ENCODE measurements at places on chromosomes 12 and 14.

DNA sequence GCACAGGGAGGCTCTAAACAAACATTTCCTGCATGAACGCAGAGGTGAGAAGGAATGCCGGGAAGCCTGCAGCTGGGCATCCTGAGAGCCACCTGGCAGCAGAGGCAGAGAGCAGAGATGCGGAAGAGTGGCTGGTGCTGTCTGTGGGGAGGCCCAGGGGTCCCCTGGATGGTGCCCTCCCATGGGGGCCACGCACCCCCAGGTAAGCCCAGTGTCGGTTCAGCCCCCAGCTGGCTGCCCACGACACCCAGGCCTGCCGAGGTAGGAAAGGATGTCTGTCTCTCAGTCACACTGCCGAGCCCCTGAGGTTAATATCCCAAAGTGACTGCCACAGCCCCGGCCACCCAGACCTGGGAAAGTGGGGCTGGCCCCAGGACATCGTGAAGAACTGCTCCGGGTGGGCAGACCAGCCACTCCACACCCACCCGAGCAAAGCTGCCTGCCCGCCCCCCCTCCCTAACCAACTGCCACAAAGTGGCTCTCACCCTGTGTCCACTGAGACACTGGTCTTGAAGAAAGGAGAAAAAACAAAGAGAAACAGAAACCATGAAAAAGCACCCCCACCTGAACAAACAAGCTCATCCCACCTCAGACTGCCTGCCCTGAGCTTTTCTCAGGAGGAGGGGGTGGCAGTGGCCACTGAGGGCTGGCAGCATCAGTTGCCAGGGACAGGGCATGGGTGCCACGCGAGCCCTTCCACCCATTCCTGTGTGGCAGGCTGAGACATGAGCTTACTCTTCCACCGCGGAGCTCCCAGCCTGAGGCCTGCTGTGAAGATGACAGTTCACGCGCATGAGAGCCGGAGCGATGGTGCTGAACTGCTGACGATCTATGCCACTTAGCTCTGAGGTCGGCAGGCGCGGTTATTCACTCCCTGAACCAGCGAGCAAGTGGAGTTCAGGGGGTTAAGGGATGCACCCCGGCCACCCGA, 40.8 kb downstream of the CCDC88C start:
- DNase-seq, result no peak

DNA sequence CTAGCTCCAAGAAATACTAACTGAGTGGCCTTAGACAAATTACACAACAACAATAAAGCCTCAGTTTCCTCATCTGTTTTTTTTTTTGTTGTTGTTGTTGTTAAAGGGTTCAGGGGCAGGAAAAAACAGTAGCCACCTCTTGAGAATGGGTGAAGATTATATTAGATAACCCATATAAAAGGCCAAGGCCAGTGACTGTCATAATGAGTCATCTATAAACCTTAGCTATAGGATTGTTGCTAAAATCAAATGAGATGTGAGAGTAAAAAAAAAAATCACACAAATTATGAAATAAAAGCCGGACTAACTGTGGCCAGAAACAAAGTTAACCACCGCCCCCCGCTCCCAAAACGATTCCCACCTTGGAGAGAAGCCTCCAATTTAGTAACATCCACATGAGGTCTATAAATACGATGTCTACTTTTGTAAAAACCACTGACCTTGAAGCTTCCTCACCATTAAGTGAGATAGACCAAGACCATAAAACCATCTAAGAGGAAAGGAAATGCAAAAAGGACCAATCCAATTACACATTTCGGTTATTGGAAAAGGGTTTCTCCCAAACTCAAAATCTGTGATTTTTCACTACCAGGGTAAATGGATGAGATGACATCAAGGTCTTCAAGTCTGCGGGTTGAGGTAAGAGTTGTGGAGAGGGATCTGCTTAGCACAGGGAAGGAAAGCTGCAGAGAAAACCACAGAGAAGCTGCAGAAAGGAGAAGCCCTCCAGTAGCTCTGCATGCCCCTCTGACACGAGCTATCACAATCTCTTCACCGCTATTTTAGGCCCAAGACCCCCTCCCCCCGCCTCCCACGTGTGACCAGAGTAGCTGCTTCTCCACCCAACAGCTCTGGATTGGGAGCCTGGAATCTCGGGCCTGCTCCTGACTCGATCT, 1.0 kb downstream of the NAA25 start:
- DNase-seq, result no peak

DNA sequence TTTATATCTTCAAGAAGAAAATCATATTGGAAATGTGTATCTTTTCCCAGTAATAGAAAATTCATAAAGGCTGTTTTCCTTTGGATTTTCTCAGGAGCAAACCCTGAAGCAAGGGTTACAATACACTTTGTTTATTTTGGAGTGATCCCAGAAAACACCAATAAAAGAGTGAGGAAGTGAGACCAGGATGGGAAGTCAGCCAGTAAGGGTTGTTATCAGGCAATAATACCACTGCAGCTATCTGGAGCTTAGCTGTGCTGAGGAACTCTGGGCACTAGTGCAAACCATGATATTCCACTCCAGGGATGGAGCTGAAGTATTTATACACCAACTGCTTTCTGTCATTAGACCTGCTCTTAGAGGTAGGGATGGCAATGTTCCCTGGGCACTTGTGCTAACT, 1002.3 kb downstream of the FLRT2 start:
- no peak for DNase-seq

- no peak for DNase-seq
Measured at GRCh38 chr12:40127408-40127807, 21.5 kb upstream of the SLC2A13 start.

DNA sequence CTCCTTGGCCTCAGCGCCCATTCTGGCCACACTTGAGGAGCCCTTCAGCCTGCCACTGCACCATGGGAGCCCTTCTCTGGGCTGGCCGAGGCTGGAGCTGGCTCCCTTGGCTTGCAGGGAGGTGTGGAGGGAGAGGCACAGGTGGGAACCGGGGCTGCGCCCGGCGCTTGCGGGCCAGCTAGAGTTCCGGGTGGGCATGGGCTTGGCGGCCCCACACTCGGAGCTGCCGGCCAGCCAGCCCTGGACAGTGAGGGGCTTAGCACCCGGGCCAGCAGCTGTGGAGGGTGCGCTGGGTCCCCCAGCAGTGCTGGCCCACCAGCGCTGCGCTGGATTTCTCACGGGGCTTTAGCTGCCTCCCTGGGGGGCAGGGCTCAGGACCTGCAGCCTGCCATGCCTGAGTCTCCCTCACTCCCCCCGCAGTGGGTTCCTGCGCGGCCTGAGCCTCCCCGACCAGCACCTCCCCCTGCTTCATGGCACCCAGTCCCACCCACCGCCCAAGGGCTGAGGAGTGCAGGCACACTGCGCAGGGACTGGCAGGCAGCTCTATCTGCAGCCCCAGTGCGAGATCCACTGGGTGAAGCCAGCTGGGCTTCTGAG, 28.0 kb downstream of the TMEM117 start:
- no peak for DNase-seq

- no peak for DNase-seq
Measured at GRCh38 chr12:27900920-27901879, 71.3 kb downstream of the PTHLH start.

GRCh38 chr14:28577711-28578131, 188.9 kb upstream of the FOXG1 start:
- DNase-seq, result no peak

GRCh38 chr12:48613321-48613720, 43.5 kb upstream of the LALBA start:
- no peak for DNase-seq
